ENCODE measurements at places on chromosomes 5 and 9. TPM values are rescaled to one million over a fixed set of nuclear protein-coding genes. Genes with fewer than 3 reads are reported as not detected.

The PDLIM4 gene
- total RNA-seq = 0.45 TPM

The ALAD gene
- 15.0 TPM for total RNA-seq

The PLK2 gene
- total RNA-seq = 36.8 TPM

The STPG3 gene
- not detected for total RNA-seq

The MYMK gene
- total RNA-seq = not detected

The FAM221B gene
- not detected for total RNA-seq

The ZBTB26 gene
- 2.0 TPM for total RNA-seq

The MOB3B gene
- 14.4 TPM for total RNA-seq

The SLC4A9 gene
- total RNA-seq = not detected

The CEL gene
- 0.40 TPM for total RNA-seq

The PSD2 gene
- total RNA-seq = not detected

The SH3GL2 gene
- total RNA-seq = 0.05 TPM

The SHC3 gene
- 0.22 TPM for total RNA-seq

The RAD23B gene
- 109 TPM for total RNA-seq

The F2RL2 gene
- total RNA-seq = 2.9 TPM

The NXNL2 gene
- 0.99 TPM for total RNA-seq

The PCA3 gene
- total RNA-seq = not detected

The LCN15 gene
- total RNA-seq = not detected

The PRLR gene
- 0.10 TPM for total RNA-seq

The CER1 gene
- total RNA-seq = not detected

The FAF2 gene
- total RNA-seq = 58.4 TPM

The IFNA13 gene
- not detected for total RNA-seq

The CDX1 gene
- not detected for total RNA-seq

The RMRP gene
- 16.7 TPM for total RNA-seq

The OGN gene
- not detected for total RNA-seq

The ANKRD18A gene
- total RNA-seq = 8.7 TPM

The ISL1 gene
- total RNA-seq = 0.05 TPM

The NR5A1 gene
- total RNA-seq = 0.09 TPM

The TSSK1B gene
- not detected for total RNA-seq

The PCDHGA3 gene
- total RNA-seq = not detected

The TIMD4 gene
- 1.4 TPM for total RNA-seq

The TXNDC8 gene
- total RNA-seq = not detected

All from A549 treated with Hydrocortisone at 1 μM for 4 hours (cell line).